ENCODE measurements at places on chromosomes 11 and 22. TPM values are rescaled to one million over a fixed set of nuclear protein-coding genes. Genes with fewer than 3 reads are reported as not detected.

DNA sequence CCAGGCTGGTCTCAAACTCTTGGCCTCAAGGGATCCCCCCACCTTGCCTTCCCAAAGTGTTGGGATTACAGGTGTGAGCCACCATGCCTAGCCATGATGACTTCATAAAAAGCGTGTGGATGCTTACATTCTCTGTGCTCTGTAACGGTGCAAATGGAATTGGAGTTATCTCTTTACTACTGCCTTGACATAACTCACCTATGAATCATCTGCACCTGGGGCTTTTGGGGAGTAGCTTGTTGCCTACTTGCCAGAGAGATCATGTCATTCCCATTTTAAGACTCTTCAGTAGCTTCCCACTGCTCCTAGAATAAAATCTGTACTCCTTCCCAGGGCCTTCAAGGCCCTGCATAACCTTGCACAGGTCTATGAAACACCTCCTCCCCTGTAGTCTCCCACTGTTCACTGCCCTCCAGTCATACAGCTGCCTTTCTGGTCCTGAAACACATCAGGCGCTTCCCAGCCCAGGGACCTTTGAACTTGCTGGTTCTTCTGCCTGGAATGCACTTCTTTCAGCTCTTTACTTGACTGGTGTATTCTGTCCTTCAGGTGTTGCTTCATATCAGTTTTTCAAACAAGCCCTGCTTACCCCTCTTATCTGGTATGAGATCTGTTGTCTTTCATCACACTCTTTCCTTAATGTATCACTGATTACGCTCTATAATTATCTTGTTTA lies 19.6 kb upstream of the MOGAT2 start:
- H3K4me1 ChIP-seq: no peaks in the 10 kb centered on the region
- no peak overlapping the region for H3K4me3 ChIP-seq
- peaks cover 32% of the 10 kb centered on the region for H3K27me3 ChIP-seq
- H3K27ac ChIP-seq: no peak overlapping the region
- DNase-seq: no peak
- H3K36me3 ChIP-seq: no peaks in the 10 kb centered on the region

- no peaks in the 10 kb centered on the region for H3K27me3 ChIP-seq
- H3K4me1 ChIP-seq: peaks cover 19% of the 10 kb centered on the region
- H3K36me3 ChIP-seq: no peaks in the 10 kb centered on the region
- H3K4me3 ChIP-seq: no peak overlapping the region
- peak; percentile 58 for DNase-seq
Measured at GRCh38 chr22:25027043-25027906, 74.8 kb downstream of the KIAA1671 start.

GRCh38 chr11:60504219-60504905 lies 10.8 kb upstream of the MS4A13 start:
- DNase-seq: no peak
- H3K27ac ChIP-seq: no peak overlapping the region
- no peaks in the 10 kb centered on the region for H3K4me1 ChIP-seq
- H3K27me3 ChIP-seq: no peaks in the 10 kb centered on the region
- H3K4me3 ChIP-seq: no peak overlapping the region

DNA sequence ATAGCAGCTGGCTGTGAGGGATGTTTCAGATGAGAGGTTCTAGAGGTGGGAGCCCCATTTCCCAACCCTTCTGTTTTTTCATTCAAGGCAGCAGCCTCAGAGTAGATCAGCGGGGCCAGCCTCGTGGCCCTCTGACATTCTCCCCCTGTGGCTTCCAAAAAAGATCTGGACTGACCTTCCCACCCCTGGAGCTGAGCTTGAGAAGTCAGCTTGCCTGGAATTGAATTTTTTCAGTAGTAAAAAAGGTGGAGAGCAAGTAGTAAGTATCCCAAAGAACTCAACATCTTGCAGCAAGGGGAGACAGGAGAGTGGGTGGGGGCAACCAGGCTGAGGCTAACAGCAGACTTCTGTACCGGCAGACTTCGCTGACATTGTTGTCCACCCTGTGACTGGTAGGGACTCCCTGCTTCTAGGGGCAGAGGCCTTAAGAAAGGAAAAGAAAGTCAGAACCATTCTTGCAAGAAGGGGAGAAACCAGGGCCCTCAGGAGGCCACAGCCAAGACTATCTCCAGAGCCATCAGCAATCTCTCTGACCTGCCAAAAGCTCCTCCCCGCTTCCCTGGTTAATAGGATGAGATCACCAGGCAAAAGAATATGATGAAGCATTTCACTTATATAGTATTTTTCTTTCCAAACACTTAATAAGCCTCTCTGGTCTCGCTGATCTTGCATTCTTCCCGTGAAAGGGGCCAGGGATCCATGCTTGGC lies 2.0 kb upstream of the GRIK4 start:
- H3K4me1 ChIP-seq: peaks cover 3% of the 10 kb centered on the region
- H3K36me3 ChIP-seq: no peaks in the 10 kb centered on the region
- H3K4me3 ChIP-seq: no peak overlapping the region
- H3K27ac ChIP-seq: no peak overlapping the region

DNA sequence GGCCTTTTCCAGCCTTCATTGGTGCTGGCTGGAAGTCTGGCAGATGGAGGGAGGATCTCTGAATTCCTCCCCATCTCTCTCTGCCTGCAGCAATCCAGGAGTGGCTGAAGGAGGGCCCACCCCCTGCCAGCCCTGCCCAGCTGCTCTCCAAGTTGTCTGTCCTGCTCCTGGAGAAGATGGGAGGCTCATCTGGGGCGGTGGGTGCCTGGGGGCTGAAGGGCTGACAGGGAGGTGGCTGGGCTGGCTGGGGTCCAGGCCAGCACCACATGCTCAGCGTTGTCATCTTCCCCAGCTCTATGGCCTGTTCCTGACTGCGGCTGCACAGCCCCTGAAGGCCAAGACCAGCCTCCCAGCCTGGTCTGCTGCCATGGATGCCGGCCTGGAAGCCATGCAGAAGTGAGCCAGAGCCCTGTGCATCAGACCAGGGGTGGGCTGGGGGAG lies 12.2 kb downstream of the TKFC start:
- no peak overlapping the region for H3K4me3 ChIP-seq
- no peaks in the 10 kb centered on the region for H3K4me1 ChIP-seq
- peaks cover 27% of the 10 kb centered on the region for H3K36me3 ChIP-seq
- H3K27me3 ChIP-seq: no peaks in the 10 kb centered on the region

GRCh38 chr11:113113801-113114704 lies 152.8 kb downstream of the NCAM1 start:
- H3K4me1 ChIP-seq: no peaks in the 10 kb centered on the region
- H3K27me3 ChIP-seq: no peaks in the 10 kb centered on the region
- H3K27ac ChIP-seq: no peak overlapping the region
- no peaks in the 10 kb centered on the region for H3K36me3 ChIP-seq

DNA sequence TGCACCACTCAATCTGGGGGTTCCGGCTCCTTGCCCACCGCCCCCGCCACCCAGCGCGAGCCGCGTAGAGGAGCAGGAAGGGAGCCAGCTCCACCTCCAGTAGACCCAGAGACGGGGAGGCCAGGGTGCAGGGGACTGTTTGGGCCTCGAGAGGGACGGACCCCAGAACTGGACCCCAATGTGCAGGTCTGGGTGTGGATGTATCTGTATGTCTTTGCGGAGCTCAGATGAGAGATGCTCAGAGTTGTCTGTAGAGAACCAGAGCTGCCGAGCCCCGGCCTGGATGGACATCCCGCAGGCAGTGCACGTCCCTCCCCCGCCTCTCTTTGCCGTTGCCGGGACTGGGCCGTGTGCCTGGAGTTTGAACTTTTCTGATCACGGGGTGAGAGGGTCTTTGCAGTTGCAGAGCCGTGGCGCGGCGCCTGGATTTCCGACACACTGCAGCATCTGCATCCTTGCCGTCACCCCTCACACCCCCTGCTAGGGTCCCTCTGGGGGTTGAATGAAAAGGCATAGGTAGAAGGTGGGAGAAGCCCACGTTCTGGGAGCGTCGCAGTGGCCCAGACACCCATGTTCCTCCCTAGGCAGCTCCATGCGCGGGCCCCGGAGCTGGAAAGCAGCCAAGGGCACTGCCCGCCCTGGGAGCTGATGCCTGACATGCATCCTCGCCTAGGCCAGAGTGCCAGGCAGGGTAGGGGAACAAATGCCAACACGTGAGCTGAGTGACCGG lies 105.2 kb downstream of the KCNQ1 start:
- H3K36me3 ChIP-seq: no peaks in the 10 kb centered on the region
- peaks cover 14% of the 10 kb centered on the region for H3K27me3 ChIP-seq
- peak; percentile 47 for DNase-seq
- no peak overlapping the region for H3K27ac ChIP-seq
- H3K4me3 ChIP-seq: no peak overlapping the region
- H3K4me1 ChIP-seq: no peaks in the 10 kb centered on the region

DNA sequence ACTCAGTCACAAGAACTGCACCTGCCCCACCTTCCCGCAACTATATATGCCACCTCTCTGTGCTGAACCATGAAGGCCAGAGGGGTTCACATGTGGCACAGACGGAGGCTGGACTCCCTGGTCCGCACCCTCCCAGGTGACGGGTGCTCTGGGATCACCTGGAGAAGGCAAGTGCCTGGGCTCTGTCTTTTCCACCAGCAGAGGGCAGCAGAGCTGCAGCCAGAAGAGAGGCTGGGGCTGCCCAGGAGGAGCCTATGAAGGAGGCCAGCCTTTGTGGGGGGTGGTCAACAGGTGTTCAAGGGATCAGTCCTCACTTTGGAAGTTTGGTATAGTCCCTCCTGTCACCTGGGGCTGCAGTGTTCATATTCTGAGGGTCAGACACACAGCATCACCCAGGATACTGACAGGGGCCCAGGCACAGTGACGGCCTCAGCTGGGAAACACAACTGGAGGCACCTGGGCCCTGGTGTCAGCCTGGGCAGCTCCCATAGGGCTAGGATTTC lies 39.2 kb upstream of the IGLL5 start:
- H3K27ac ChIP-seq: no peak overlapping the region
- peaks cover 11% of the 10 kb centered on the region for H3K27me3 ChIP-seq
- H3K36me3 ChIP-seq: no peaks in the 10 kb centered on the region
- no peaks in the 10 kb centered on the region for H3K4me1 ChIP-seq
- DNase-seq: peak; percentile 78

DNA sequence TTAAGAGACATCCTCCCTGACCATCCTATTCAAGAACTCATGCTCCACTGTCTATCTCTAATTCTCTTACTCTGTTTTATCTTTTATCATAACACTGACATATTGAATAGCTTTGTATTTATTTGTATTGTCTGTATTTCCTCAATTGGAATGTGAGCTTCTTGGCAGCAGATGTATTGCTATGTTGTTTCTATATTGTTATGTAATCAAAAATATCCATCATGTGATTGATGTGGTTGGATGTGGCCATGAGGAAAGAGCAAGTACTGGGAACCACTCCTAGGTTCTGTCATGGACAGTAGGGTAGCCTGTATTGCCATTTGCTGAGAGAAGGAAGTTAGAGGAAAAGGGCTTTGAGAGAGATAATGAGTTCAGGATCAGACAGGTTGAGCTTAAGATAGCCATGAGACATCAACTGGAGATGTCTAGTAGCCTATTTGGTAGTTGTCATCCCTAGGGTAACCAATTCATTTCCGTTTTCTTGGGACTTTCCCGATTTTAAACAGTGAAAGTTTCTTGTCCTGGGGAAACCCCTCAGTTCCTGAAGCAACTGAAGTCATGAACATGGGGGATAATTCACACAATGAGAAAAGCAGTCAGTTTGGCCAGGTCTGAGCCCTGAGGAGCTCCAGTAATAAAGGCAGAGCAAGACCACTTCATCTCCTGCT lies 404.5 kb downstream of the INSC start:
- H3K36me3 ChIP-seq: no peaks in the 10 kb centered on the region
- no peaks in the 10 kb centered on the region for H3K27me3 ChIP-seq
- H3K4me1 ChIP-seq: no peaks in the 10 kb centered on the region
- no peak overlapping the region for H3K4me3 ChIP-seq
- H3K27ac ChIP-seq: no peak overlapping the region

- H3K27me3 ChIP-seq: no peaks in the 10 kb centered on the region
- peaks cover 50% of the 10 kb centered on the region for H3K36me3 ChIP-seq
- no peak for DNase-seq
- H3K4me3 ChIP-seq: no peak overlapping the region
- no peak overlapping the region for H3K27ac ChIP-seq
- H3K4me1 ChIP-seq: peaks cover 14% of the 10 kb centered on the region
Measured at GRCh38 chr22:41873391-41873790, 40.5 kb downstream of the SREBF2 start.

DNA sequence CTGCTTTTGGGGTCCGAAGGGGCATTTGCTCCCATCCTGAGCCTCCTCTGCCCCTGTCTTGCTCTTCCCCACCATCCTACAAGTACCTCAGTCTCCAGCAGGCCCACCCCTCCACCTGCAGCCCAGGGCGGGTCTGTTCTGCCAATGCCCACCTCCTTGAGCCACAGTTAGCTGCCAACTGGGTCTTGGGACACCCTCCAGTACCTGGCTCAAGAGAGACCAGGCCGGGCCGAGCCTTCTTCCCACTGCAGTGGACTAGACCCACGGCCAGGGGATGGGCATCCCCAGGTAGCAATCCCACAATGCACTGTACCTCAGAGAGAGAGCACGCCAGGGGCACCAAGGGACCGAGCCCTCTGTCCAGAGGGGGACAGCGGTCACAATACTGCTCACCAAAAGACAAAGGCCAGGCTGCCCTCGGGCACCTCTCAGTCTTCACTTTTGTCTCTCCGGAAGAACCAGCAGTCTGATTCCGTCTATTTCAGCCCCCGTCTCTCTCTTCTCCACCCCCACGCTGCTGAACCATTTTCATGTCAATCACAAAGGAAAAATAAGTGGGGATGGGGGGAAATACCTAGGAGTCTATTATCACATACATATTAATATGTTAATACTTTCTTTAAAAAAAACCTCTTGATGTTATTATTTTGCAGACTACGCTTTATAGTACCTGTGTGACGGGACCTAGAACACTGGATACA lies 51.7 kb downstream of the SYT13 start:
- peaks cover 4% of the 10 kb centered on the region for H3K27me3 ChIP-seq
- peaks cover 5% of the 10 kb centered on the region for H3K4me1 ChIP-seq
- DNase-seq: peak; percentile 52
- no peaks in the 10 kb centered on the region for H3K36me3 ChIP-seq

GRCh38 chr11:114684636-114685035 lies 6.3 kb downstream of the NXPE2 start:
- no peak overlapping the region for H3K4me3 ChIP-seq
- no peak overlapping the region for H3K27ac ChIP-seq
- DNase-seq: no peak
- H3K27me3 ChIP-seq: no peaks in the 10 kb centered on the region
- no peaks in the 10 kb centered on the region for H3K4me1 ChIP-seq
- no peaks in the 10 kb centered on the region for H3K36me3 ChIP-seq

- H3K4me1 ChIP-seq: peaks cover 14% of the 10 kb centered on the region
- no peaks in the 10 kb centered on the region for H3K36me3 ChIP-seq
- H3K27me3 ChIP-seq: no peaks in the 10 kb centered on the region
- no peak for DNase-seq
Measured at GRCh38 chr22:40493441-40493840, 123.0 kb downstream of the SGSM3 start.

DNA sequence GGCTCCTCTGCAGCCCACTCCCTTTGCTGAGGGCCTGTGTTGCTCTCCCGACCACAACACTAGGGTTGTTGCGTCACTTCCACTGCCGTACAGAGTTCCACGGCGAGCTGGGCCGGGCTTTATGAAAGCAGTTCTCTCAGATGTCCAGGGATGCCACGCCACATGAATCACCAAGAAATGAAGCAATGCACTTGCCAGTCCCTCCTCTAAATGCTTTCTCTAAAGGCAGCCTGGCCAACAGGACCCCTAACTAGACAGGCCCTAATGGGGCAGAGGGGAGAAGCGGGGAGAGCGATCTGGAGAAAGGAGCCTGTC lies 188.7 kb downstream of the CTTN start:
- H3K36me3 ChIP-seq: no peaks in the 10 kb centered on the region
- peaks cover 3% of the 10 kb centered on the region for H3K27me3 ChIP-seq
- no peak overlapping the region for H3K27ac ChIP-seq
- peak; percentile 78 for DNase-seq
- H3K4me3 ChIP-seq: no peak overlapping the region

The MAJIN gene
- not detected for total RNA-seq

The CHRM1 gene
- not detected for total RNA-seq

Measured in osteoblast (primary cell).